Natural killer cell (primary cell): ENCODE measurements at places on chromosomes 12 and 14. TPM values are rescaled to one million over a fixed set of nuclear protein-coding genes. Genes with fewer than 3 reads are reported as not detected.

LTB4R gene
- 33.5 TPM for total RNA-seq

SETD1B gene
- 57.5 TPM for total RNA-seq

CLECL1 gene
- total RNA-seq, result 0.72 TPM

HNF1A gene
- not detected for total RNA-seq

PRR4 gene
- 3.6 TPM for total RNA-seq

TAS2R8 gene
- total RNA-seq, result not detected

CELA1 gene
- total RNA-seq, result not detected

PRICKLE1 gene
- 0.34 TPM for total RNA-seq

RHOJ gene
- not detected for total RNA-seq

KRT82 gene
- not detected for total RNA-seq

C1QL4 gene
- not detected for total RNA-seq

FSCB gene
- total RNA-seq, result not detected

RPL41 gene
- 3,083 TPM for total RNA-seq

KSR2 gene
- not detected for total RNA-seq

SLC24A4 gene
- 3.2 TPM for total RNA-seq

WIF1 gene
- total RNA-seq, result not detected
